Stimulated activated CD8-positive, alpha-beta memory T cell treated with anti-CD3 and anti-CD28 coated beads, Interleukin-2, amount 100 ng/mL, for 48 hours (primary cell): ENCODE measurements at places on chromosomes 1 and 21.

DNA sequence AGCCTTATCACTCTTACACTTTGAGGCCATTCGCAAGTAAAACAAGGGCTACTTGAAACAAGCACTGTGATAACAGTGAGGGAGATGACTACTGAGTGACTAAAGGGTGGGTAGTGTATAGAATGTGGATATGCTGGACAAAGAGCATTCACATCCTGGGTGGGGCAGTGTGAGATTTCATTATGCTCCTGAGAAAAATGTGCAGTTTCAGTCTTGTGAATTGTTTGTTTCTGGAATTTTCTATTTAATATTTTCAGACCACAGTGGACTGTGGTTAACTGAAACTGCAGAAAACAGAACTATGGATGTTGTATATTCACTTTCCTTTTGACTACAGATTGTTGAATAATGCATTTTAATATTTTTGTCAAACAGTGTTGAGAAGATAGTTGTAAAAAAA lies 25.1 kb upstream of the B3GALT2 start:
- no peak for DNase-seq

- no peak for DNase-seq
Measured at GRCh38 chr1:74570797-74571492, 58.5 kb upstream of the LRRC53 start.

GRCh38 chr1:101506541-101507164 lies 269.8 kb downstream of the S1PR1 start:
- DNase-seq = peak; percentile 1

- no peak for DNase-seq
Measured at GRCh38 chr1:36175137-36176095, 19.5 kb downstream of the MAP7D1 start.

- DNase-seq = no peak
Measured at GRCh38 chr1:10253149-10253548, 42.8 kb downstream of the KIF1B start.

DNA sequence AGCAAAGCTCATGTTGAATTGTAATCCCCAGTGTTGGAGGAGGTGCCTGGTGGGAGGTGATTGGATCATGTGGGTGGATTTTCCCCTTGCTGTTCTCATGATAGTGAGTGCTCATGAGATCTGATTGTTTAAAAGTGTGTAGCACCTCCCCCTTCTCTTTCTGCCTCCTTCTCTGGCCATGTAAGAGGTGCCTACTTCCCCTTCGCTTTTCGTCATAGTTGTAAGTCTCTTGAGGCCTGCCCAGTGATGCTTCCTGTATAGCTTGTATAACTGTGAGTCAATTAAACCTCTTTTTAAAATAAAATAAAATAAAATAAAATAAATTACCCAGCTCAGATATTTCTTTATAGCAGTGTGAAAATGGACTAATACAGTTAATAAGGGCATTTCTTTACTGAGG lies 1025.7 kb downstream of the PLA2G4A start:
- no peak for DNase-seq

GRCh38 chr1:230122366-230123279 lies 55.6 kb downstream of the GALNT2 start:
- DNase-seq = no peak

DNA sequence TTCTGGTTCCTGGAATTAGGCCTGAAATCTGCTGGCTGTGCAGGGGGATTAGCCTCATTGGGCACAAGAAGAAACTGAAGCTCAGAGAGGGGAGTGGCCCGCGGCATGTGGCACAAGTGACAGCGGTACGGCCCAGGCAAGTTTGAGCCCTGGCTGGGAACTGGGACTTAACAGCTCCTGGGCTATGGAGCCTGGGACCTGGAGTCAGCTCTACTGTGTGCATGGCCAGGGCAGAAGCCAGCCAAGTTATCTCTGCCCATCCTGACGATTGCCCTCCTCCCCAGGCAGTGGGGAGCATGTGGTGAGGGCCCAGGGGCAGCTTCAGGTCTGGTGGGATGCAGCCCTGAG lies 61.3 kb downstream of the ALPL start:
- no peak for DNase-seq

DNA sequence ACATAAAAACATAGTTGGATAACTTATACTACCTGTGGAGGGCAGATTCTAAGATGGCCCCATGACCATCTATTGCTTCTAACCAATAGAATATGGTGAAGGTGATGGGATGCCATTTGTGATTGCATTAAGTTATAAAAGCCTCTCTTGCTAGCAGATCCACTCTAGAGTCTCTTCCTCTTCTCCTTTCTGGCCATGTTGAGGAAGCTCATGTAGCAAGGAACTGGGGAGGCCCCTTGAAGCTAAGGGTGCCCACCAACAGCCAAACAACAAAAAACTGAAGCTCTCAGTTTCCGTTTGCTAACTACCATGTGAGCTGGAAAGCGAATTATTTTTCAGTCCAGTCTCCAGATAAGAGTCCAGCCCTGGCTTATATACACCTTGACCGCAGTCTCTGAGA lies 16.0 kb upstream of the AGO1 start:
- no peak for DNase-seq

DNA sequence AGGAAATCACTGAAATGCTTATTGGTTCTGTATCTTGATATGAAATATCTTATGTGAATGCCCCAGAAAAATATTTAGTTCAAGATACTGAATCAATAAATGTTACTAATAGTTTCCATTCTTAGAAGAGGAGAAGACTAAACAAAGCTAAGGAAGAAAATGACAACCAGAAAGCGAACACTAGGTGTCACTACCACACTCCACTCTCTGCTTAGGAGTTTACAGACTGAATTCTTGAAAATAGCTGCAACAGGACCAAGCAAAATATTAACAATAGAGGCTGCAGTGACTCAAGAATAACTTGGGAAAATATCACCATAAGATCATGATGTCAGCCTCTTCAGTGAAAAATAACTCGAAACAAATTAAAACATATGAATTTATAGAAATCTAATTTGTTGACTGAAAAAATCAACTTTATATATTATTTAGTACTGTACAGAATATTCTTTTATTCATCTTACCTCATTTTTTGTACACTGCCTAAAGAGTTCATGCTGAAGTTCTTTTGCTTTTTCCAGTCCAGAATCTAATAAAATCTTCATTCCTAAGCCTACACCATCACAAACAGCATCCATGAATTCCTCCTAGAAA lies 61.6 kb downstream of the KIF14 start:
- DNase-seq = no peak

GRCh38 chr1:110760321-110760720 lies 85.6 kb upstream of the KCNA3 start:
- DNase-seq = no peak

DNA sequence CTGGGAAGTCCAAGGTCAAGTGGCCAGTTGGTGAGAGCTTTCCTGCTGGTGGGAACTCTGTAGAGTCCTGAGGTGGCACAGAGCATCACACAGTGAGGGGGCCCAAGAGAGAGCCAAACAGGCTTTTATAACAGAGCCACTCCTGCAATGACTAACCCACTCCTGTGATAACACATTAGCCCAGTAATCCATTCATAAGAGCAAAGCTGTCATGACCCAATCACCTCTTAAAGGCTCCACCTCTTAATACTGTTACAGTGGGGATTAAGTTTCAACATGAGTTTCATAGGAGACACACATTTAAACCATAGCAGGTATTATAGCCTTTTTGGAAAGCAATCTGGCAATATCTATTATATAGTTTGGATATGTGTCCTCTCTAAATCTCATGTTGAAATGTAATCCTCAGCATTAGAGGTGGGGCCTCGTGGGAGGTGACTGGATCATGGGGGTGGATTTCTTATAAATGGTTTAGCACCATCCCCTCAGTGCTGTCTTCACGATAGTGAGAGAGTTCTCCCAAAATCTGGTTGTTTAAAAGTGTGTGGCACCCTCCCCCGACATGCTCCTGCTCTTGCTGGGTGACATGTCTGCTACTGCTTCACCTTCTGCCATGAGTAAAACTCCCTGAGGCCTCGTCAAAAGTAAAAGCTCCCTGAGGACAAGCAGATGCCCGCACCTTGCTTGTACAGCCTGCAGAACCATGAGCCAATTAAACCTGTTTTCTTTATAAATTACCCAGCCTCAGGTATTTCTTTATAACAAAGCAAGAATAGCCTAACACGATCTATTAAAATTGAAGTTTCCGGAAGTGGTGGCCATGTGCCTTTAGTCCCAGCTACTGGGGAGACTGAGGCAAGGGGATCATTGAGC lies 64.5 kb downstream of the CD58 start:
- DNase-seq = no peak

DNA sequence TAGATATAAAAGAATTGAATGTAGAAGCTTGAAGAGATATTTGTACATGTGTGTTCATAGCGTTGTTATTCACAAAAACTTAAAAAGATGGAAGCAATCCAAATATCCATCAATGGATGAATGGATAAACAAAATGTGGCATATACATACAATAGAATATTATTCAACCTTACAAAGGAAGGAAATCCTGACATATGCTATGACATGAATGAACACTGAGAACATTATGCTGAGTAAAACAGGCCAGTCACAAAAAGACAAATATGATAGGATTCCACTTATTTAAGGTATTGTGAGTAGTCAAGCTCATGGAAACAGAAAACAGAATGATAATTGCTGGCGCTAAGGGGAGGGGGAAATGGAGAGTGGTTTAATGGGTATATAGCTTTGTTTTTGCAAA lies 47.0 kb upstream of the DYRK1A start:
- no peak for DNase-seq

GRCh38 chr21:38813143-38813542 lies 7.4 kb downstream of the ETS2 start:
- DNase-seq = no peak

GRCh38 chr1:212457740-212458338 lies 25.1 kb downstream of the NENF start:
- peak; percentile 53 for DNase-seq

DNA sequence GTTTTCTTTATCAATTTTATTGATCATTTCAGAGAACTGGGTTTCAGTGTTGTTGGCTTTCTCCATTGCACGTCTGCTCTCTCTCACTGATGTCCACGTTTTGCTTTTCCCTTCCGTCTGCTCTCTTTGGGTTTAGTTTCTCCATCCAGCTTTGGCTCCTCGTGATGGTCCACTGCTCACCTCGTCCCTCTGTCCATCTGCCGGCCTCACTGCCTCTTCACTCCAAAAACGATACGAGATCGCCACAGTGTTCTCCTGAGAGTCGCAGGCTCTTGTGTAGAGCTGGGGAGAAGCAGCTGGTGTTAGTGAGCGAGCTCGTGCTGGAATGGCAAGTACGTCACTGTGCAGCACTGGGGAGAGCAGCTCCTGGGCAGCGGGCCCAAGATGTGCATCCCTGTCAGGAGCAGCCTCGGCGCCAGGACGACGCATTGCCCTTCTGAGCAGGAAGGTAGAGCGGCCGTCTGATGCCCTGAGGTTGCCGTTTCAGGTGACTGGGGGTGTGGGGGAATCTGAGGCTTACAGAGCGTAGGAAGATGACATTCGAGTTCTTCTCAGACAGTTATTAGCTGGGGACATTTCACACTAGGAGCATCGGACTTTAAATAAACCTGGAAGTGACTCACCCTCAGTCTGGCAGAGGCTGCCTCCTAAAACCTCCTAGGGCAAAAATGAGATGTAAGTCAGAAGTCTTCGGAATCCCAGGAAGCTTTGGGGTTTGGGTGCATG lies 31.4 kb upstream of the PCBP3 start:
- no peak for DNase-seq

GRCh38 chr1:182304627-182305026 lies 87.0 kb downstream of the GLUL start:
- DNase-seq = no peak

DNA sequence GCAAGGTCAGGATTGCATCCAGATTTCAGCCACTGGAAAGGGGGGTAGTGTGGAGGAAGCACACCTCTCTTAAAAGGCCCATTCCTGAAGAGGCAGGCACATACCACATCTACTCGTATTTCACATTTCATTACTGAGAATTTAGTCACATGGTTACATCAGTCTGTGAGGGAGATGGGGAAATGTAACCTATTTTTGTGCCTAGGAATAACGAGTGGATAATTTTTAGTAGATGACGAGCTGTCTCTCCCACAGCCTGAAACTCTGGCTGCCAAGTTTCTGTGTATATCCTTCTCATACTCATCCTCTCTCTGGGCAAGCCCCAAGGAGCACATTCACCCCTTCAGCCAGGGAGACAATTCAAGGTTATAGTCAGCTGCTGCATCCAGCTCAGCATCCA lies 10.3 kb upstream of the C21orf91 start:
- DNase-seq = no peak

- no peak for DNase-seq
Measured at GRCh38 chr1:5707566-5708345, 284.5 kb downstream of the NPHP4 start.

DNA sequence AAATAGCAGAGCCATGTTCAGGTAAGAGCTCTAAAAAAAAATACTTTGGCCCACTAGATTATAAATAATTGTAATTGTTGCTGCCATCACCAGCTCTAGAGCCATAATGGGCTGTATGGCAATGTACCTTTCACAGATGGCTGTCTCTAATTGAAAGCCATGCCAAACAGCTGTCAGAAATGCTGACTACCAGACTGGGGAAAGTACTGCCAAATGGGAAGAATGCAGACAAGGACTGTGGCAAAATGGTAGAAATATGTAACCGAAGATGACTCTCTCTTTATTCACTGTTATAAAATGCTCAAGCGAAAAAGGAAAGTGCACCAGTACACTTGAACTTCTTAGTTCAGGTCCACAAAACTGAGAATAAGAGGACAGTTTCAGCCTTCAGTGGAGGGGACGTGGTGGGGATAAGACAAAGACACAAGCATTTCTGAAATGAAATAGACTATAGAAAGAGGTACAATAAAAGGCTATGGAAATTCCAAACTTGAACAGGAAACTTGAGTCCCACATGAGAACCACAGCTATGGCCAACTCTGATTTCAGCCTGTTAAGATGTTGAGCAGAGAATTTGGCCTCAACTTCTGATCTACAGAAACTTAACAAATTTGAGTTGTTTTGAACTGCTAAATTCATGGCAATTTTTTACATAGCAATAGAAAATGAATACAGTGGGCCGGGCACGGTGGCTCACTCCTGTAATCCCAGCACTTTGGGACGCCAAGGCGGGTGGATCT lies 46.5 kb upstream of the LPGAT1 start:
- no peak for DNase-seq

DNA sequence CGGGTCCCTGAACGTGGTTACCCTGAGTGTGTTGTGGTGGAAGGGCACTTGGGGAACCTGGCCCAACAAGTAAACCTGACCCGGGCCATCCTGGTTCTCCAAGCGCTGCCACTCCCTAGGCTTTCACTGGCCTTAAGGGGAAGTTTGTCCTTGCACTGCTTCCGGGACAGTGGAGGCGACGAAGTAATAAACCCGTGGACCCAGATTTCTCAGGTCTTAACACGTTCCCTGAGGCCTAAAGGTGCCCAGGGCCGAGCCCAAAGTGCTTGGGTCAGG lies 261 bp upstream of the CCDC24 start:
- DNase-seq = no peak

- no peak for DNase-seq
Measured at GRCh38 chr1:224690576-224690975, 74.5 kb downstream of the CNIH3 start.

- no peak for DNase-seq
Measured at GRCh38 chr1:50214717-50215116, 106.0 kb downstream of the ELAVL4 start.

GRCh38 chr1:62725255-62725654 lies 37.1 kb upstream of the DOCK7 start:
- DNase-seq = no peak
